ENCODE measurements at places on chromosomes 16 and 17.

DNA sequence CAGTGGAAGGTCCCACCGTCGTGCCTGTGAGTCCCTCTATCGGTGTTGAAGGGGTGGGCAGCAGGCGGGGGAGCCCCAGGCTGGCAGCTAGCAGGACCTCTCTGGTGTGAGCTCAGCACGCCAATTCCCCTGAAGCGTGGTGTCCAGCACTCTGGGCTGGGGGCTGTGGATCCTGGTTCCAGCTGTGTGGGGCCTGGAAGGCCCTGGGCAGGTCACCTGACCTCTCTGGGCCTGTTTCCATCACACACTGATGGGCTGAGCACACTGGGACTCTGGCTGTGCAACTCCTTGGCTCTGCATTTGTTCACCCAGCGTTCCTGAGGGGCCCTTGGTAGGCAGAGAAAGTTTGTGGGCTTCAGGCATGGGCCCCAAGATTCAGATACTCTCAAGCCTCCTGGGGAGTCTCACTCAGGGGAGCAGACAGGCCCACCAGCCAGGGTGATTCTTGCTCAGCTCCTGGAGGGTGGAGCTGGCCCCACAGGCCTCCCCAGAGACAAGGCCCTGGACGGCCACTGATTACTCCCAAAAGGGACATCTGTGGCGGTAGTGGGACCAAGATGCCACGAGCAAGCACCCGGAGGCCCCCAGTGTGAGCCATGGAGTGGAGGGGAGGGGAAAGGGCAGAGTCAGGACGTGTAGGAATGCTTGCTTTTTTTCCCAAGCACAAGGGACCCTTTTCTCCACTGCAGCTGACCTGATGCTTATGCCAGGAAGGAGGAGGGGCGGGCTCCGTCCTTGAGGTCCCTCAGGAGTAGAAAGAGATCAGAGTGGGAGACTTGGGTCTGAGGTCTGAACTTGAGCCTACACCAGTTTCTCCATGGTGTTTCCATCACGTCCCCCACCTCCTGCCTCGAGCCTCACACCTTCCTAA is 8.5 kb downstream of the SCGB1C2 start:
- DNase-seq, result no peak

- no peak for DNase-seq
These were observed 319.8 kb downstream of the SEC14L1 start for GRCh38 chr17:77460514-77461046.

- no peak for DNase-seq
These were observed 12.5 kb upstream of the RBBP6 start for GRCh38 chr16:24526701-24527495.

GRCh38 chr16:57536306-57537193 is at the start of gene CCDC102A:
TSS of gene CCDC102A (minus strand) at chr16:57536571. CDS start at chr16:57529177, 7,394 bp downstream.
- no peak for DNase-seq

DNA sequence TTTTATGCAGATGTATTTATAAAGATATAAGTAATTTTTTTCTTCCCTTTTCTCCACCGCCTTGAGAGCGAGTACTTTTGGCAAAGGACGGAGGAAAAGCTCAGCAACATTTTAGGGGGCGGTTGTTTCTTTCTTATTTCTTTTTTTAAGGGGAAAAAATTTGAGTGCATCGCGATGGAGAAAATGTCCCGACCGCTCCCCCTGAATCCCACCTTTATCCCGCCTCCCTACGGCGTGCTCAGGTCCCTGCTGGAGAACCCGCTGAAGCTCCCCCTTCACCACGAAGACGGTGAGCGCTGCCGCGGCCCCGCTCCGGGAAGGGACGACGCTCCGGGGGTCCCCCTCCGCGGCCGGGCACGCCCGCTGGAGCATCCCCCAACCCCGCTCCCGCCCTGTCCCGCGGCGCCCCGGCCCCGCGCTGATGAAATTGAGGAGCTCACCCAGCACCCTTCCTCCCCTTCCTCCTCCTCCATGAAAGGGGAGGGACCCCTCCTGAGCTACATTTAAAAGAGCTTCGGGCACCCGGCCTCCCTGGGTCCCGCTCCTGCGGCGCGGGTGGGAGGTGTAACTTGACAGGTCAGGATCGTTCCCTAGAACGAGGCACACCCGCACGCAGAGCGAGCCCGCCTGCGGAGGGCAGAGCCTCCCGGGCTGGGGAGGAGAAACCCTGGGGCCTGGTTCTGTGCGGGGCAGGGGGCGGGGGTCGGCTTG is 706 bp downstream of the HLF start:
- no peak for DNase-seq

- DNase-seq, result no peak
These were observed 94.9 kb downstream of the TOX3 start for GRCh38 chr16:52451971-52452421.

DNA sequence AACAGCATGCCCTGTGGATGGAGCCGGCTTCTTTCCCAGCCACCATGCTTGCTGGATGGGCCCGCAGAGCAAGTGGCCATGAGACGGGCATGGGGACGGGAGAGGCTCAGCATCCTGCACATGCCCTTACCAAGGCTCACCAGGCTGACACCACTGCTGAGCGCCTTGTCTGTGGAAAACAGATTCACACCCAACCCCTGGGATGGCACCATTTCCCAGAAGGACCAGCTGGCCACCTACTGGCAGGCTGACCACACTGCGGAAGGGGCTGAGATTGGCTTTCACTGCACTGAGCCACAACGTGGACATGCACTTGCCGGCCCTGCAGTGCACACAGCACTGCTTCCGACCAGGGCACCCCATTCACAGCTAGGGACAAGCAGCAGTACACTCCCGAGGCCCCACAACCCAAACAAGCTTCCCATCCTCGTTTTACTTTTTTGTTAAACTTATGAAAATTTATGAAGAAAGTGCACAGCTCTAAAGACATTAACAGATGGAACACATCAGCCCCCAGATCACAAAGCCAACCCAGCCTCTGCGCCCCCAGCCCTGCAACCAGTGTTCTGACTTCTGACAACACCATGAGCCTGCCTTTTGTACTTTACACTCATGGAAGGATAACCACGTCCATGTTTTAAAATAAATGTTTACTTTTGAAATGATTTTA is 13.9 kb upstream of the KRTAP17-1 start:
- DNase-seq, result no peak

DNA sequence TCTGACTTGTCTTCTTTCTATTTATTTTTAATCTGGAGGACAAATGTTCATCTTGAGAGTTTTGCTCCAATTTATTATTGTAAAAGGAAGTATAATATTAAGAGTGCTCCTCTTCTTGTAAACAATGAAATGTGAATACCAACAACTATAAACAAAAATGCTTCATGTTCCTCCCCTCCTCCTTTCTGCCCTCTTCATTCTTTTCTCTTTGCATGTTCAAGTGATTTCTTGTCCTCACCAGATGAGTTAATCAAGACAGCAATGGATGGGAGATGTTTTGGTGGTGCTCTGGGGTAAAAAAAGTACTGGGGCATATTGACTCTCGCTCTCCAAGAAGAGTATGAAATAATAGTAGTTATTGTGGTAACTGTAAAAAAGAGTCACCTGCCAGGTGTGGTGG is 24.3 kb downstream of the ITGB3 start:
- DNase-seq, result no peak

- DNase-seq, result no peak
These were observed 10.8 kb downstream of the DNAJA2 start for GRCh38 chr16:46962629-46963028.

Data from stimulated activated CD4-positive, alpha-beta T cell treated with anti-CD3 and anti-CD28 coated beads, TNF-alpha, amount 100 ng/mL, for 4 hours (primary cell).